Large intestine (tissue), 12 donors: ENCODE measurements at places on chromosomes 5 and 9.

DNA sequence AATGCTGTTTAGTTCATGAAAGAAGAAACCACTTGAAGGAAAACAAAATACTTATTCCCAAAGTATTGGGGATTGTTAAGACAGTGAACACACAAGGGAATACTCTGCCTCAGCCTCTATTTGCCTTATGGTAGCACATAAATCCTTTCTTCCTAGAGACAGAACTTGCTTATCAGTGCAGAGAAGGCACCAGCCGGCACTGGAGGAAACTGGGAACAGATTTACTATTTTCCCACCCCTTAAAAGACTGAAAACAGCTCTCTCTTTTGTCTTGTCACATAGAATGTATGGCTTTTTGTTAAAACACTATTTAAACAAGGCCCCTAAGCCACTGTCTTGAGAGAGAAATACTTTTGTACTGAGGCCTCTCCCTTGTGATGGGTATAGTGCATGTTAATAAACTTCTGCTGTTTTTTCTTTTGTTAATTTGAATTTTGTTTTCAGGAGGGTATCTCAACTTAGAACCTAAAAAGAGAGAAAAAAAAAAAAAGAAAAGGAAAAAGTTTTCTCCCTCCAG is 40.7 kb upstream of the EDIL3 start:
- no peak for DNase-seq

DNA sequence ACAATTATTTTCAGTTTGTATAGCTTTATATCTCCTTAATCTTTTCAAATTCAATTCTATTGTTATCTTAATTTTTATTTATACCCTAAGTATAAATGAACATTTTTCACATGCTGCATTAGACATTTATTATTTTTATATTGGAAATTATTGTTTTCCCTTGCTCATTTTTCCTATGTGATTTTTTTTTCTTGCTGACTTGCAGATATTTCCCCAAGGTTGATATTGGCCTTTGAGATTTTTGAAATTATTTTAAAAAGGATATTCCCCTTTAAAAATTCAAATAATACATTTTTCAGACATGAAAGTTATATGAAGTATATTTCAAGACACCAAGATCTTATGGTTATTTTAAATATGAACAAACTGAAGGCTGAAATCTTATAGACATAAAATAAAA is 234.2 kb downstream of the TRIM36 start:
- no peak for DNase-seq

DNA sequence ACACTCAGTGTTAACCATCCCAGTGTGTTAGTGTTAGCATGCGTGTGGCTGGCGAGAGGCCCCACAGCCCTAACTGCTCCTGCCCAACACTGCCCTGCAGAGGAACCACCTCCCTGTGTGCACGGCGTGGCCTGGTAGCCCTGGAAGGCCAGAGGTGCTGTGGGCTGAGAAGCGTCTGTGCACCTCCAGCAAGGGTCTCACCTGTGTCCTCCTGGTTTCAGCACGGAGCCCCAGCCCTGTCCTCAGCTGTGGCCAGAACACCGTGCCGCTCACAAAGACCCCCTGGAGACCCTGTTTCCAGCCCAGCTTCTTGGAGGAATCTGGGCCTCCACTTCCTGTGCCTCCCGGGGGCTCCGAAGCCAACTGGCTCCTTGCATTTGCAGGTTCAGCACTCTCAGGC is 56.1 kb upstream of the NRARP start:
- no peak for DNase-seq

GRCh38 chr9:26802921-26803320 is 89.7 kb downstream of the CAAP1 start:
- no peak for DNase-seq

- no peak for DNase-seq
Measured at GRCh38 chr9:117242082-117242481, 172.8 kb downstream of the ASTN2 start.

DNA sequence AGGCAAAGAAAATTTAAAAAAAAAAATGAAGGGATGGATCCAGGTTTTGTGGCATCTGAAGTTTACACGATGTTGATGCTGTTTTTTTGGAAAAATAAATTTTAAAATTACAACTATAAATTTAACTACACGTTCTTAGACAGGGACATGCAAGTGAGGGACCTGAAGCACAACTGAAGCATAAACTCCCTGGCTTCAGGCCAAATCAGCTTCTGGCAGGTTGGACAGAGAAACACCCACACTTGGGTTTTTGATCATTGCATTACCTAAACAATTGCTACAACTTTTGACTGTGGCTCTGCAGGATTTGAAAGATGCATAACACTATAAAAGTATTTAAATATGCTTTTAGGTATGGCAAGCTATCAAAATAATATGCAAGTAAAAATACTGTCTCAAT is 1318.3 kb upstream of the DMAC1 start:
- no peak for DNase-seq

GRCh38 chr9:16307626-16308195 is 562.8 kb downstream of the BNC2 start:
- DNase-seq: no peak

GRCh38 chr5:41465493-41466171 is 44.8 kb downstream of the PLCXD3 start:
- no peak for DNase-seq

DNA sequence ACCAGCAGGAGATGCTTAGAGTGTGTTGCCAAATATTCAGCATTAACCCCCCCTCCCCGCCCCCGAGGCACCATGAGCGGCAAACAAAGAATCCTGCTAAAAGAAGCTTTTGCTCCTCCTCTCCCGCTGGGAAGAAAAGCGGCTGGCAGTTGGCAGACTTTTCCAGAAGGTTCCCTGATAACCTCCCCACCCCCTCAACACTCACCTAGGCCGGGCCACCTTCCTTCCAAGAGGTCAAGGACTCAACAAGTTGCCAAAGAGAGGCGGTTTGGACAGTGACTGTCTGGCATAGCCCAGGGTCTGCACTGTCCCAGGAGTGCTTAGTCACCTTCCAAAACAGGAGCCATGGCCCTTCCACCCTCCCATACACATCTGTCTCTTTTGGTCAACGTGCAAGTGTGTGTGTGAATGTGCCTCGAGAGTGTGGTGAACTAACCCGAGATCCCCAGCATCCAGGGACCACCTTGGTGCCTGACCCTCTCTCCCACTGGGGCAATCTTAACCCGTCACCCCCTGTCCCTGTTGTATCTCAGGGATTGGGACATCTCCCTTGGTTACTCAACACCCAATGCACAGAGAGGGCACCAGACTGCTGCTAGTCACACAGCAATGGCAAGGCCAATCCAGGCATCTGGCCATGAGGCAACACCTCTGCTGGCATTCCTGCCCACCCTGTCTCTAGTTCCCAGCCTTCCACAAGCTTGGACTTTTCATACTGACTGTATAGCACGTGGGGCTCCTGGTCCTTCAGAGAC is 18.9 kb downstream of the CAMK2A start:
- DNase-seq: no peak

DNA sequence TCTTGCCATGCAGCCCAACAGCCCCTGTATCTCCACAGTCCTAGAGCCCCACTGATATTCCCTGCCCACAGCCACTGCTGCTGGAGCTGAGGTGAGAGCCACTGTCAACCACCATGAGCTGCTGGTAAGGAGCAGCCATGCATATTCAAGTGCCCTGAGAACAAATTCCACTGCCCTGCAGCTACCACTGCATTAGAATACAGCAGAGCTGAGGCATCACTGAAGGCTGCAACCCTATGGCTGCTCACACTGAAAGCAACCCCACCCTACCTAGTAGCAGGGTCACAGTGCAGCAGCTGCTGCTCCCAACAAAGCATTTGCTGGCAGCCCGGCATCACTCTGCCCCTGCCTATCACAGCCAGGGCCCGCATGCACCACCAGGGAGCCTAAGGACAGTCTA is 68.6 kb downstream of the SKIC3 start:
- DNase-seq: no peak

- peak; percentile 78 for DNase-seq
Measured at GRCh38 chr9:72586388-72587130, 65.2 kb downstream of the TMC1 start.

- no peak for DNase-seq
Measured at GRCh38 chr9:76642701-76643209, 121.5 kb upstream of the PCA3 start.

DNA sequence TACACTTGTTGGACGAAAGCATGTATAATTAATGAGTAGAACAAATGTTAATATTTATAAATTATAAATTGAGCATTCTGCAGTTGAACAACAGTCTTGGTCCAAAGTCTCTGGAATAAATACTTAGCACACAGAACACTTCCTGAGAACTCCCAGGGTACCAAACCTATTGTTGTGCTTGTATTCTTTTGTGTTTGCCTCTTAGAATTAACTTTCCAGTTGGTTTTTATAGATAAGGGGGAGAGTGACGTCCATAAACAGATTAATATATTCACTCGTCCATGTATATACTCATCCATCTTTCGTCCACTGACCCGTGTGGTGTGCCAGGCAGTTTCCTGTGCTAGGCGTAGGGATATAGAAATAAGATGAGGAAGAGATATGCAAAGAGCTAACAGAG is 62.3 kb upstream of the TGFBR1 start:
- no peak for DNase-seq

- DNase-seq: no peak
Measured at GRCh38 chr9:99377790-99378775, 156.0 kb downstream of the SEC61B start.

DNA sequence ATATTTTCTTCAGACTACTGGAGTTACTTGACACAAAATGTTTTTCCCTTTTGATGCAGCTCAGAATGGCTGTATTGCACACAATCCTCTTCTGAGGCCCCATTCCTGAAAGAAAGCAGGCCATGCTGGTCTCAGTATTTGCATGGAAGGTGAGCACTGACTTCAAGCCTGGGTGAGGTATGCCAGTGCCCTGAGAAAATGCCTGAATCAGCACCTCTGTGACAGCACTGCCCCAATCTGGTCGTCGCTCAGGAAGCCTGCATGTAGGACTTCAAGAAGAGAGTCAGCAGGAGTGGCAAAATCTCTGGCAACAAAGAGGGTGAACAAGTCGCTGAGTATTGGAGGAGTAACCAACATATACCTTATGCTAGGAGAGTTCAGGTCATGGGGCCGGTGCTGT is 425.2 kb upstream of the PIK3R1 start:
- DNase-seq: no peak

- DNase-seq: no peak
Measured at GRCh38 chr9:136023410-136024225, 62.4 kb upstream of the UBAC1 start.
